NCI-H187 treated with DMSO at 0.1 percent for 48 hours (cell line): ENCODE measurements at places on chromosomes 7 and 10.

- no peak for DNase-seq
These were observed 41.6 kb downstream of the NEBL start for GRCh38 chr10:20855398-20856038.

DNA sequence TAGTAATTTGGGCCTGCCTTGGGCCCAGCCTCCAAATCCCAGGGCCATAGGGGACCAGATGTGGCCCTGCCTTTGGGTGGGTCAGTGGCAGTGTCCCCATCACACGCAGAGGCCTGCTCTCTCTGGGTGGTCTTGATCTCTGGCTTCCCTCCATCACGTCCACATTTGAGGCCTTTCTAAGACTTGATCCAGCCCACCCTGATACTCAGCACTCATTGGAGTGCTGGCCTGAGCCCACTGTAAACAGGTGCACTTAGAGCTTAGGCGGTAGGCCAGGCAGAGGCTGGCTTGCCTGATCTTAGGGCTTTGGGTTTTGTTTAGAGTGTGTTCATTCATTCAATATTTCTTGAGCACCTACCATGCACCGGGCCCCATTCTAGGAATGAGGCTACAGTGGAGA lies 52.6 kb downstream of the TBATA start:
- DNase-seq: no peak

DNA sequence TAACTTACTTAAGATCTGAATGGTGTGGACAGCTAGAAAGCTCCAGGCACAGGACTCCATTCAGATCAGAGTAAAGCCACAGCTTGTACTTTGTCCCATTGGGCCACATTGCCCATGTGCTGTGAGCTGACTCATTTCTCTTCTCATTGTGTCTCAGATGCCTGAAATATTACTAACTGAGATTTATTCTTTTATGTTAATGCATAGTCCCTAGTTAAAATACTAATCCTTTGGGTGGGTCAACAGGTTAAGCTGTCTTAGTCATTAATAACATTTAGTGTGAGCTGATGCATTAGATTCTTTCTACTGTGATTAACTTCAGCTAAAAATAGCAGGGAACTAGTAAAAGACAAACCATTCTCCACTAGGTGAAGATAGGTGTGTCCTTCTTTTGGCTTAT lies 104.7 kb upstream of the ARMC3 start:
- DNase-seq: no peak

GRCh38 chr7:44979481-44980392 lies 922 bp upstream of the MYO1G start:
- DNase-seq: no peak

- DNase-seq: no peak
These were observed 36.1 kb downstream of the PPP1R3C start for GRCh38 chr10:91596825-91597196.

DNA sequence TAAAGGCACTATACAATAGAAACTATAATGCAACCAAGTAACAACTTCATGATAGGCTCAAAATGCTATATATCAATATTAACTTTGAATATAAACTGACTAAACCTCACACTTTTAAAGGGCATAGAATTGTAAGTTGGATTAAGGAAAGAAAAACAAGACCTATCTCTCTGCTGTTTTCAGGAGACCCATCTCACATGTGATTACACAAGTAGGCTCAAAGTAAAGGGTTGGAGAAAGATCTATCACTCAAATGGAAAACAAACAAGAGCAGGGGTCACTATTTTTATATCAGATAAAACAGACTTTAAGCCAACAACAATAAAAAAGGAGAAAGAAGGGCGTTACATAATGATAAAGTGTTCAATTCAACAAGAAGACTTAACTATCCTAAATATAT lies 155.5 kb downstream of the CDK14 start:
- no peak for DNase-seq

DNA sequence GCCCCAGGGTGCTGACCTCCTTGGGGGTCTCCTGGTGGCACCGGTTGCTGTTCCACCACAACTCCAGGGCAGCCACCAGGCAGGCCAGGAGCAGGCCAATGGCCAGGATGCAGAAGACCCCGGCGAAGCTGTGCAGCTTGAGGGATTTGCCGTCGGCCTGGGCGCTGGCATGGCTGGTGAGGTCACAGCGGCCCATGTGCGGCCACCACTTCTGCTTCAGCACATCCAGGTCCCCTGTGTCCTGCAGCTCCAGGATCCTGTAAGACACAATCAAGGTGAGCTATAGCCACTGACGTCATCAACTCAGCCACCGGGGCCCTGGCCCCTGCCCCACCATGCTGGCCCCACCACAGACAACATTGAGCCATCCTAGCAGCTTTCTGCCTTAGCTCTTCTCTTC lies 753.2 kb downstream of the GRID1 start:
- no peak for DNase-seq
